ENCODE measurements at places on chromosomes 5 and 9. TPM values are rescaled to one million over a fixed set of nuclear protein-coding genes. Genes with fewer than 3 reads are reported as not detected.
A peak's percentile ranks its signal among the peaks of the same experiment; 100 is the strongest.

DNA sequence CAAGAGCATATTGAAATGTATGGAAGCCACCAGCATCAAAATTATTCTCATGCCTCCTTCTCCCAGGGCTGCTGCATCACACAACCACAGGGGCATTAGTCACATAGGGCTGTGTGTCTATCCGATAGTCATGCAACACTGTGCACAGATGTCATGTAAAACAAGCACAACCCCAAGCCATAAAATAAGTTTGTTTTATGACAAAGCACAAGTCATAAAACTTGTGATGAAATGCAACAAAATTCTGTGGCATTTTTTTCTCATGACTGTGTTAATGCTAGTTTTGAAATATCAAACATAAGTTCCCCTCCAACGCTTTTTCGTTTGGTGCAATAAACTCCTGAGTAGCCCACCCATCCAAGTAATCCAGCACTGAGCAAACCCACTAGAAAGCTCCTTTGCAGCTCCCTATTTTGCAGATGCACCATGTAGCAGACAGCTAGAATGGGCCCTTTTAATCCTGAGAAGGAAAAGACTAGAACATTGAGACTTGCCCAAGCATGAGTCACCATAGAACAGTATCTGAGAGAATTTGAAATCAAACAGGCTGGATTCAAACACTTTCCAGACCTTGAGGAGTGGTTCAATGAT is 93.3 kb upstream of the ZNF366 start:
- DNase-seq: peak; percentile 99

GRCh38 chr9:84978661-84979060 is 309.1 kb downstream of the NTRK2 start:
- DNase-seq: no peak

- DNase-seq: no peak
Observed at GRCh38 chr5:178445534-178445933, 144.7 kb downstream of the COL23A1 start.

The TAF11L13 gene
- not detected for total RNA-seq

The VCAN gene
- total RNA-seq: 160 TPM

- DNase-seq: no peak
Observed at GRCh38 chr5:40499518-40500273, 180.0 kb upstream of the PTGER4 start.

Data from LHCN-M2 (cell line).